ENCODE measurements at places on chromosomes 7 and 10.

DNA sequence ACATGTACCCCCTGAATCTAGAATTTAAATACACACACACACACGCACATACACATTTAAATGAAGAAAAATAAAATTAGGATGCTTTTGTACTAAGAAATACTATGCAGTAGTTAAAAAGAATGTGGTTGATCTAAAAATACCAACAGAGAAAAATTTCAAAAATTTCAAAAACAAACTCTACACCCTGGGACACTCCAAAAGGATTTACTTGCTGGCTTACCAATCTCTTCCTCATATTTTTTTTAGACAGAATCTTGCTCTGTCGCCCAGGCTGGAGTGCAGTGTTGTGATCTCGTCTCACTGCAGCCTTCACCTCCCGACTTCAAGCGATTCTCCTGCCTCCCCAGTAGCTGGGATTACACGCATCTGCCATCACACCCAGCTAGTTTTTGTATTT lies 80.9 kb downstream of the HIP1 start:
- DNase-seq, result no peak

DNA sequence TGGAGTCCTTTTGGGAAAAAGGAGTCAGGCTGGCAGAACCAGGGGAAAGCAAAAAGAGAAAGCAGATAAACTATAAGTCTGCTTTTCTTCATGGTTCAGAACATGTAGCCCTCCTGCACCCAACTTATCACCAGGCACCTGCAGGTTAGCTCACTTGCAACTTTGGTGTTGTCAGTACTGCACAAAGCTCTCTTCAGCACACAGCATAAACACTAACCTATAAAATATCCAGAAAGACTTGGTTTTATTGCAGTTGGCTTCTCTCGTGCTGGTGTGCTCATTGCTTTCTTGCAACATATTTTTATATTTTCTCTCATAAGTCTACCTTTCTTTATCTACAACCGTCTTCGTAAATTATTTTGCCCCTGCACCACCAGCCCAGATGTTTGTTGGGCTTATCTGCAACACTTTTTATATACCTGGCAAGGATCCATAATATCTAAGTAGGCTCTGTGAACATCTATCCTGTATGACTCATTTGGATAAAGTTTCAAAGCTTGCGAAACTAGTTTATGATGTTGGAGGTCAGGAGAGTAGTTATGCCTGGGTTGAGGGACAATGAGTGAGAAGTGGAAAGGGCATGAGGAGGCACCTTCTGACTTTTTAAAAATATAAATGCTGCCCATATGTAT lies 164.6 kb downstream of the ANKRD30A start:
- no peak for DNase-seq

GRCh38 chr10:26029858-26030257 lies 95.8 kb downstream of the MYO3A start:
- DNase-seq, result no peak

DNA sequence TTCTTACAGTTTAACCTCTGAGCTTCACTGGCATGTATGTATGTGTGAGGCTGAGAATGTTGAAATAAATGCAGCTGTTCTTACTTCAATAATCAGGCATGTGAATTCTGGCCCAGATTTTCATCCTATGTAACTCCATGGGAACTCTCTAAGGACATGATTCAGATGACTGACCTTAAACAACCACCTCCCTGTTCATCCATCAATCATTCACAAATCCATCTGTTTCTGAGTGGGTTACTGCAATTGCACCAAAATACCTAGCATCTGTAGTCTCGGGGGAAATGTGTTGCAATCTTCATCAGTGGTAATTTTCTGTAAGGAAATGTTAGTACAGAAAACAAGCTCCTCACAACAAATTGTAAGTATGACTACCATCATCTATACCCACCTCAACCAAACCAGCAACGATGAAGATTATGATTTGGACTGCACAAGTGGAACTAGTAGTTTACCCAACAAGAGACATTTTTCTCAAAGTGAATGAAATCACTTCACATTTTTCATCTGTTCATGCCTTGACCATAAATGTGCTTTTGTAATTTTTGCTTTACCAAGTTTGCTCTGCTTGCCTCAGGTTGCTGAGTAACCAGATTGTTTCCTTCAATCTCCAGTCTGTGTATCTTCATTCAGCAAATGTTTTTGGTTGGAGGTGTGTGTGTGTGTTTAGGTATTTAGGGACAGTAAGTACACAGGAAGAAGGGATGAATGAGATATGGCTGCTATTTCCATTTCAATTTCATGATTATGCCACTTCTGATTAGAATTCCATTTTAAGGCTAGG lies 65.7 kb upstream of the FZD8 start:
- DNase-seq, result no peak

GRCh38 chr7:232410-233248 lies 40.3 kb downstream of the FAM20C start:
- no peak for DNase-seq

- no peak for DNase-seq
These were observed 180.0 kb downstream of the BTAF1 start for GRCh38 chr10:92103376-92104090.

DNA sequence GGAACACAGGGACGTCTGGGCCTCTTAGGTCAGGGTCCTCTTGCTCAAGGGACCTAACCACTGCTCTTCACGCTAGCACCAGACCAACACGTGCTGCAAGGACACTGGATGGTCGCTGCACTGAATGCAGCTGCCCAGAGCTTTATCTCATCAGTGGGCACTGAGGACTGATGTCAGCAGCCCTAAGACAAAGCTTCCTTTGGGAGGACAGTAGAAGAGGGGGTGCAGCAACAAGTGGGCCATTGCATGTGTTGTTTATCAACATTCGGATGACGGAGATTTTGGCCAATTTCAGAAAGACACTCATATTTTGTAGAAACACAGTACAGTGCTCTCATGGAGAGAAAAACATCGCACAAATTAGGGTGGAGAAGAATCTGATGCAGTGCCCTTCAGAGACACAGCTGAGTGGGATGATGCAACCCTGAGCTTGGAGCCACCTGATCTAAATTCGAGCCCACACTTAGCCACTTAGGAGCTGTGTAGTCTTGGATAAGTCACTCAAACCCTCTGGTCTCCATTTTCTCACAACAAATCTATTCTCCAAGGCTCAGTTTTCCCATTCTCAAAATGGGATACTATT lies 1.7 kb downstream of the OPALIN start:
- no peak for DNase-seq

DNA sequence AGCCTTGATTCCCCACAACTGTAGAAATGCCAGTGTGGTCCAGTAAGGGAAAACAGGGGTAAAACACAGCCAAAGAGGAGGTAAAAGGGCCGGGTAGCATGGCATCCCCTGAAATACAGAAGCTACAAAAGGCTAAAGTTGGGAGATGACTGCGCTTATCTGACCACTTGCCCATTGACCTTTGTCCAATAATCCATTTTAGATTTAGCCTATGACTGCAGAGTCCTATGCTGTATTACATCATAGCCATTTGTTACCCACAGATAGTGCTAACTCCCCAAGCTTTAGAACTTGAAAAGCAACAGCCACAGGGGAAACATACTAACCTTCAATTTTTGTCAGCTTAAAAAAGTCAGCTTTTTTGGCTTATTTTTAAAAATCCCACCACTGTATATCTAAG lies 26.2 kb downstream of the MTPN start:
- DNase-seq, result no peak

DNA sequence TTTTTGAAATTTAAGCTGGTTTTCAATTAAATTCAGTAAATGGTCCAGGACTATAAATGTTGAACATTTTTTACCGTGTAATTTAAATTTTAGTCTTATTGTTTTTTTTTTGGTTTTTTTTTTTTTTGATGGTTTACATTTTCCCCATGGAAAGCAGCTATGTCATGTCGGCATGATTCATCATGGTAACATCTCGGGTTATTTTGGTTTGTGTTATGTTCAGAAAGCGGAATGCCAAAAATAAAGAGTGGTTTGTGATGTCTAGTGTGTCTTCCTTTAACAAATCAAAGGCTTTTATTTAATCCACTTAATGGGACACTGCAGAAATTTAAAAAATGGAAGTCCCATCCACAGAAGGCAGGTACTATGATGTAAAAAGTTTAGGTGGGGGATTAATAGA lies 58.5 kb downstream of the TRUB1 start:
- no peak for DNase-seq

Data from activated T-helper 2 cell treated with anti-CD3 and anti-CD28 coated beads, Interferon-gamma antibody, Interleukin-2, Interleukin-4, amounts not matched to agents 10 μg/mL and 5 μg/mL and 100 μg/mL, durations not matched to agents 14 hours and 24 hours and 36 hours (primary cell).